ENCODE measurements at places on chromosomes 6 and 20.

DNA sequence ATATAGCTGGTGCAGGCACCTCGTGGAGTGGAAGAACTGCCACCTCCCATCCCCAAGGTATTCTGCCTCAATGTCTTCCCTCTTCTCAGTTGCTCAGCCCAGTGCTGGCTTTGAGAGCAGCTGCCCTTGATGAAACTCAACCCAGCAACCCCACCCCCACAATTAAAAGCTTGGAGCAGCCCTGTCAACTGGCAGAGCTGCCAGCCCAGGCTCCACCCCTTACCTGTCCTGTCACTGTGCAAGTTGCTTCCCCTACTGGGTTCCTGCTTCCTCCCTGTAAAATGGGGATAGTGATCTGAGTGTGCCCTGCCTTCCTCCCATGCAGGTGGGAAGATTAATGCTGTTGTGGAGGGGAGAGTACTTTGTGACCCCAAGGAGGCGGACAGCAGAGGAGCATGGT, 4.5 kb downstream of the TMEM63B start:
- DNase-seq = no peak

- no peak for DNase-seq
Observed at GRCh38 chr20:8909596-8909995, 159.3 kb upstream of the PLCB4 start.

GRCh38 chr6:144214622-144215401, 64.5 kb downstream of the STX11 start:
- DNase-seq = no peak

DNA sequence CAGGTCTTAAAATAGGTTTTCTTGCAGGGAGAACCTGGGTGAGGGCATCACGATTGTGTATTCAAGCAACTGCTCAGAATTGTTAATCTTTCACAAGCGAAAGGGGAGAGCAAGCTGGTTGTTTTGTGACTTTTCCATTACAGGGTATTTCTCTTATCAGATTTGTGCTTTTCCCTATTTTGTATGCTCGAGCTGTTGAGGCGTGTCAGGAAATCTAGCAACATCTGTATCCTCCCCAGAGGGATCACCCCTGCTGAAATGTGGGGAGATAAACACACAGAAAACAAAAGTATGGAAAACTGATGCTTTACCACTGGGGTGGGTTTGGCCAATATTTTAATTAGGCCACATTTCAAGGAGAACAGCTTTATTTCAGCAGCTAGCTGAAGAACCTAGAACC, 187.0 kb downstream of the DTNBP1 start:
- DNase-seq = no peak

- DNase-seq = no peak
Observed at GRCh38 chr20:43725666-43726065, 1.1 kb downstream of the GTSF1L start.

DNA sequence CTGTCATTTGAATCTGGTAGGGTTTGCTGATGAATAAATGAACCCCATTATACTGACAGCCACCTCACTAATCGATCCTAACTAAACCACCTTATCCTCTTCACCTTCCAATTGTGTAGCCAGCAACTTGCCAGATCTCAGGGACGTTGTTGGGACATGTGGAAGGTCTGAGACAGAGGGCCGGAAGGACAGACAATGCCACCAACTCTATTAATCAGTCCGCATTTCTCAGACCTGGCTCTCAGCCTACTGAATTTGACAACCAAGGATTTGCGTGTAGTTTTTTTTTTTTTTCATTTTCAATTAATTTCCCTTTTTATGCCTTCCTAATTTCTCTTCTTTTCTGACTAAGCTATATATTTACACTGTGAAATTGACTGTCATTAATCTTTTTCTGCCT, 122.5 kb downstream of the CARMIL1 start:
- DNase-seq = no peak

GRCh38 chr6:30651143-30651542, 4.2 kb downstream of the C6orf136 start:
- DNase-seq = no peak

GRCh38 chr20:8735674-8736073, 333.2 kb upstream of the PLCB4 start:
- DNase-seq = no peak

- no peak for DNase-seq
Observed at GRCh38 chr6:38504996-38505395, 134.7 kb downstream of the BTBD9 start.

GRCh38 chr6:42618686-42619085, 54.9 kb downstream of the UBR2 start:
- no peak for DNase-seq
